Fibroblast of villous mesenchyme (primary cell): ENCODE measurements at places on chromosomes 16 and 17. TPM values are rescaled to one million over a fixed set of nuclear protein-coding genes. Genes with fewer than 3 reads are reported as not detected.

- DNase-seq = peak; percentile 74
These were observed 505 bp upstream of the COG1 start for GRCh38 chr17:73192206-73192893.

DNA sequence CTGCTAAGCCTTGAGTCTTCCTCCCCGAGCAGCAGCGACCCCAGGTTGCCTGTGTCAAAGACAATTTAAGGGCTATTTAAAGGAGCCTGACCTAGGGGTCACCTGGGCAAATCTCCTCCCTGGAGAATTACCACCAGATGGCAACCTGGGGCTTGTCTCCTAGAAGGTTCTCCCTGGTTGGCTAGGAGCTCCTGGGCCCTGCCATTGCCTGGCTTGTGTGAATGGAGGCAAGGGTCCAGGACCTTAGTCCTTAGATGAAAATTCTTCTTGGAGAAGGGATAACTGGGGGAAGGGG, 51.3 kb upstream of the TAC4 start:
- DNase-seq = peak; percentile 18

DNA sequence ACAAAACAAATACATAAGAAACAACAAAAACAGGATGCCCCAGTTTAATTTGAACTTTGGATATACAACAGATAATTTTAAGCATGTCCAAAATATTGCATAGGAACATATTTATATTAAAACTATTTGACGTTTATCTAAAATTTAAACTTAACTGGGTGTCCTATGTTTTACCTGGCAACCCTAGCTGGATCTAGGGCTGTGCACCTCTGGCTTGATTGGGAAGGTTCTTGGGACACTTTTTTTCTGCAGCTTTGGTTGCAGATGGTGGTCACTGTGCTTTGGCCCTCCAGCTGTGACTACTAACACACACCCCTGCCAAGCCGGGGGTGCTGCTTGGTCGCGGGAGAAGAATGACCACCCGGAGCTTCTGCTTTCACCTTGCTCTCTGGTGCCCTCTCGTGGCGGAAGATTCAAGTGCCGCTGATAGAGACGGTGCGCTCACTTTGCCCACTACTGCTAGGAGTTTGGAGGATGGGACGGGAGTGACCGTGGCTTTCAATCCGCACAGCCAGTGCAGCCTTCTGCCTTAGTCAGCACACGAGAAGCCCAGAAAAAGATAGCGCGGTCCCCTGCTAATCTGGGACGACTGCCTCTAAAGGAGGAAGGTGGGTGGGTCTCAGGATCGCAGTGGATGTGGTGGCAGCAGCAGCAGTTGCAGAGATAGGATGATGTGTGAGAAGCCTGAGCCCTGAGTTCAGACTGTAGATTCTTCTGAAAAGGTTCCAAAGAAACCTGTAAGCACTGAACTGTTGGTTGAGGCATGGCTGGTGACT, 6.7 kb downstream of the SPACA3 start:
- peak; percentile 79 for DNase-seq

Gene SULT1A2
- total RNA-seq = under 0.01 TPM in 1 of 2 replicates, not detected in the other
